ENCODE measurements at places on chromosomes 6 and 20.
A peak's percentile ranks its signal among the peaks of the same experiment; 100 is the strongest.

DNA sequence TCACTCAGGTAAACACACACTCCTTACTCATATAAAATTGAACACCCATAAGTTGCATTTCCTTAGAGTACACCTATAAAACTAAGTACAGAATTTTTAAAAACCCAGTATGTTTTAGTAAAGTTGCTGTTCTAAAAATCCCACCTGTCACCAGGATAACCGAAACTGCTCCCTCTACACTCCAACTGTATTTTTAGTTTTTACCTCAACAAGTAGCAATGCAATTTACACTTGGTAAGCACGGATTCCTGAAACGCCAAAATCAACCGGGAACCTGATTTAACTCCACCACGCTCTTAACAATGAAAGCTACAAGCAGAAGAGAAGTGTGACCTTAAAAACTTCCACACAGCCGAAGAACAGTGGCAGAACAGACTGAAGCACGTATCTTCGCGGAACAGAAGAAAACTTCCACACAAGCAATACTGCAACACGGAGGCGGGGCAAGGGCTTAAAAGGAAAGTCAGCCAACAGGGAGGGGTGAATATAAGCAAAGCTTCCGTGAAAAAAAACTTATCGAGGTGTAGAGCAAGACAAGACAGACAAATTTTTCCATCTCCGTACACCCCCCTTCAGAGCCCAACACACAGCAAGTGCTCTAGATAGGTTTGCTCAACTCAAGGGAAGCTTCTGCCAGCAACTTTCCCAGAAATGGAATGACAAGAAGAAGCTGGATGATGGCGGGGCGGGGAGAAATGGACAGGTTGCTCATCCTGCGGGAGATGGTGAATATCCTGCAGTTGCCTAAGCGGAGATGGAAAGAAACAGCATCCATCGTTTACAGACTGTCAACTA is 1.4 kb downstream of the STAU1 start:
- DNase-seq = peak; percentile 70

- no peak for DNase-seq
Measured at GRCh38 chr6:112881828-112882780, 535.0 kb downstream of the RFPL4B start.

- no peak for DNase-seq
Measured at GRCh38 chr6:63352069-63352543, 32.3 kb upstream of the LGSN start.

- DNase-seq = peak; percentile 84
Measured at GRCh38 chr6:88629838-88630494, 333.5 kb downstream of the RNGTT start.

DNA sequence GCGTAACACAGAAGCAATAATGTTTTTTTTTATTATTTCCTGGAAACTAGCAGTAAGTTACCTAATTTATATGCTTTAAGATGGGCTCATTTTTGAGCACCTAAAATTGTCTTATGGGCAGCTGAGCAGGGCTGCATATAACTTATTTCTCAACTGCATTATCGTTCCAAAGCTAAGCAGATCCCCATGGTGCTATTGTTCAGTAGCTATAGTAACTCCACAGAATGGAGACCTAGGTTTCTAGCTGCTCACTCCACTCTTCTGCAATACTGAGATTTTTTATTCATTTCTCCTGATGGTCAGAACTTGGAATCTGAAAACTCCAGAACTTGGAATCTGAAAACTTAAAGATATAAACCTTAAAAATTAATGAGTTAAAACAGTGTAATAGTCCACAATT is 18.7 kb downstream of the CRISP1 start:
- no peak for DNase-seq

- no peak for DNase-seq
Measured at GRCh38 chr6:53317861-53318260, 30.9 kb downstream of the ELOVL5 start.

DNA sequence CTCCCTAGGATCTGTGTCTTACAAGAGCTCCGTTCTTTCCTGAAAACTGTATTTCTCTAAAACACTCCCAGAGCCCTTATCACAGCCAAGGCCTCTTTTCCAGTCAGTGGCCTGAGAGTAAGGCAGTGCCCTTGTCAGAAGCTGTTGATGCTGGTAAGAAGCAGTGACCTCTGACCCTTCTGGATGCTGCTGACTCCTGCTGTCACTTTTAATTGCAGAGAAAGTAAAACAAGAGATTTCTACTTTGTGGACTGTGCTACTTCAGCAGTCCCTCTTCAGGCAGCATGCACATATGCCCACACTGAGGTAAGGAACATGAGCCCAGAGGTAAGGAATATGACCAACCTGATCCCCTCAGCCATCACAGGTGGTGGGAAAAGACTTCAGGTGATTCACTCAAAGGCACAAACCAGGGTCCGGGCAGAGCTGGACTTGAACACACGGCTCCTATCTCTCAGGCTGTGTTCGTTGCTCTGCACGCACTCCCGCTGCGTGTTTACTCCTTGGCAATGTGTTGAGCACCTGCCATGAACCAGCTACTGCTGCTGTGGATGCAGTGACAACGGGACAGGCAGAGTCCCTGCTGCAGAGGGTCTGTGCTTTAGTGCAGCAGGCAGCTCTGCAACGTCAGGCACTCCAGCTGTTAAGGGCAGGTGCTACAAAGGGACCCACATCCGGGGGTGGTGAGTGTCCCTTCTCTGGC is 201.9 kb upstream of the CST7 start:
- peak; percentile 95 for DNase-seq

DNA sequence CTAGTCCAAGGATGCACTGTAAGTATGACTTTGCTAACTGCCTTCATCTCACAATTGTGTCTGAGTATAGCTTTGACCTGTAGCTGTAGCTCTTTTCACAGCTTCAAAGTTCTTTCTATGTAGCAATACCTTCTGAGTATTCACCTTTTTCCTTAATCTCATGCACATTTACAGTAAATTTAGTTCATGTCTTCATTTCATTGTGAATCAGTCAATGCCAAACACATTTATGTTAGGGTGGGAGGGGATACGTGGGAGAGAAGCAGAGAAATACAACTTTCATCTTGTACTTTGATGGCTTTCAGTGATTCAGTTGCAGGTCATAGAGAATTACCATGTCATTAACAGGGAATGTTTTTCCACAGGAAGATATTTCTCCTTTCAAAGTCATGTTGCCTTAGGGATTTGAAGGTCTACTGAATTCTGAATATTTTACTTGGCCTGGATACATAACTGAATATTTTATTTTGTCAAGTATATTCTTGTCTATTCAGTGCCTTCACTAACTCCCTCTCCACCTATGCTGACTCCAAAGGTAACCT is 119.2 kb downstream of the TINAG start:
- no peak for DNase-seq

DNA sequence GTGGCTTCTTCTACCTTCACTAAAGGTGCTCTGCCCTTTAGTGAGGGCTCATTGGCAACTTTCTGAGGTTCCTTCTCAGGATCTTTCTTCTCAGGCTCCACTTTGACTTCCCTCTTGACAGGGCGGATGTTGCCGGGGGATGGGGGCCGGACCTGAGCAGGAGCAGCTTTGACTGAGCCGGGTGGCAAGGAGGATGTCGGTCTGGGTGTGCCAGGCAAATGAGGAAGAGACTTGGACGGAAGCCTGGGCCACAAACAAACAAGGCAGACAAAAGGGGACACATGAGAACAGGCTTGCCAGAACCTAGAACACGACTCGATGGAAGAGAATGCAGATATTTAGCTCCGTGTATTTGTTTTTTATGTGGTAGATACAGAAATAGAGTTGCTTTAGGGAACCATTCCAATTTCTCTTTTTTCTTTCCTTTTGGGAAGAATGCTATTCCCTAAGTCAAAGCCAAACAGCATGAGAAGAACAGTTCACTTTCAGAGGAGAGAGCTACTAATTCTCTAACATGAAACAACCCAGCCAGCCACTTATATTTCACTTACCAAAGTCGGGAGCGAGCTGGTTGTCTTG is 76.2 kb upstream of the BCLAF1 start:
- no peak for DNase-seq

- no peak for DNase-seq
Measured at GRCh38 chr6:70592391-70593117, 25.8 kb downstream of the SDHAF4 start.

DNA sequence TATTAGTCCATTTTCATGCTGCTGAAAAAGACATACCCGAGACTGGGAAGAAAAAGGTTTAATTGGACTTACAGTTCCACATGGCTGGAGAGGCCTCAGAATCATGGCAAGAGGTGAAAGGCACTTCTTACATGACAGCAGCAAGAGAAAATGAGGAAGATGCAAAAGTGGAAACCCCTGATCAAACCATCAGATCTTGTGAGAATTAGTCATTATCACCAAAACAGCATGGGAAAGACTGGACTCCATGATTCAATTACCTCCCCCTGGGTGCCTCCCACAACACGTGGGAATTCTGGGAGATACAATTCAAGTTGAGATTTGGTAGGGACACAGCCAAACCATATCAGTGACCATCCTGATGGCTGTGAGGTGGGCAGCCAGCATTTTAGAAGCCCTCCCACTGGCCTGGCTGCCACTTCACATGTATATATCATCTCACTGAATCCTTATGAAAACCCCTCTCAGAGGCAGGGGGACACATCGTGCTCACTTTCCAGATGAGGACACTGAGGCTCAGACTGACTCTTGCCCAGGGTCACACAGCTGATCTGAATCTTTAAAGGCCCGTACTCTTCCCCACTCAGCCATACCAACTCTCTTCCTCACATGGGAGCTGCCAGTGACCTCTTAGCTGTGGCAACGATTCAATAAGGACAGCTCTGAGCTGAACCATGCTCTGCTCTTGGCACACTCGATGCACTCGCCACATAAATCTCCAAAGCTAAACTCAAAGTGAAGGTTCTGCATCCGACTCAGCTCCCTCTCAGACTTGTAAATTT is 25.7 kb downstream of the BMP7 start:
- no peak for DNase-seq

All from DND-41 (cell line).